ENCODE measurements at places on chromosomes 16 and 17. TPM values are rescaled to one million over a fixed set of nuclear protein-coding genes. Genes with fewer than 3 reads are reported as not detected.
A peak's percentile ranks its signal among the peaks of the same experiment; 100 is the strongest.

- no peak overlapping the region for H3K27ac ChIP-seq
- no peak for DNase-seq
- H3K4me3 ChIP-seq = no peak overlapping the region
- no peaks in the 10 kb centered on the region for H3K4me1 ChIP-seq
- no peaks in the 10 kb centered on the region for H3K36me3 ChIP-seq
These were observed 502.7 kb upstream of the PSMD7 start for GRCh38 chr16:73793871-73794437.

GRCh38 chr17:49132317-49132698 lies 261 bp upstream of the B4GALNT2 start:
- H3K36me3 ChIP-seq = no peaks in the 10 kb centered on the region
- H3K27me3 ChIP-seq = peaks cover 50% of the 10 kb centered on the region
- no peak for DNase-seq
- peaks cover 7% of the 10 kb centered on the region for H3K4me1 ChIP-seq
- peak overlapping the region; percentile 41 for H3K4me3 ChIP-seq

DNA sequence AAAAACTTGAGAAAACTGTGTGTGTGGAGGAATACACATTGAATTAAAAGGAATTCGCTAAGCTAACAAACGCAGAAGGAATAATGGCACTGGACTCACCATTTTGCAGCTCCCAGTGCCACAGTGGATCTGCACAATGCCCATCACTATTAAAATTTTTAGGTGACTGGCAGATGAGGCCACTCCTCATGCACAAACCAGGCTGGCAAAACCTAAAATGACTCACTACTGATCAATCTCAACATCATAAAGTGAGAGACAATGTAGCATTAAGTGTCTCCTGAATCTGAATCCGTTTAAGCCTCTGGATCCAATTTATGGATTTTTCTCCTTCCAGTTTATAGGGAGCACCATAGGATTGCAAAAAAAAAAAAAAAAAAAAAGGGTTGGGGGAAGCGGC lies 20.6 kb downstream of the MYH10 start:
- H3K4me3 ChIP-seq = no peak overlapping the region
- H3K27ac ChIP-seq = no peak overlapping the region
- no peaks in the 10 kb centered on the region for H3K36me3 ChIP-seq
- DNase-seq = no peak
- H3K27me3 ChIP-seq = peaks cover 4% of the 10 kb centered on the region

- H3K4me1 ChIP-seq = peaks cover 15% of the 10 kb centered on the region
- peaks cover 73% of the 10 kb centered on the region for H3K27me3 ChIP-seq
- DNase-seq = peak; percentile 72
- H3K4me3 ChIP-seq = peak within 1 kb of the TSS; percentile 61
- H3K36me3 ChIP-seq = no peaks in the 10 kb centered on the region
- H3K27ac ChIP-seq = no peak within 1 kb of the TSS
These were observed at the start of gene WNT3 for GRCh38 chr17:46818316-46818928. TSS of gene WNT3 (minus strand) at chr17:46818692. CDS start at chr17:46818597, 95 bp downstream.

GRCh38 chr16:86297866-86298757 lies 212.2 kb upstream of the FOXF1 start:
- no peak overlapping the region for H3K4me3 ChIP-seq
- H3K36me3 ChIP-seq = no peaks in the 10 kb centered on the region
- peaks cover 56% of the 10 kb centered on the region for H3K27me3 ChIP-seq
- DNase-seq = no peak
- no peaks in the 10 kb centered on the region for H3K4me1 ChIP-seq

GRCh38 chr17:76248013-76248782 lies 7.9 kb upstream of the RNF157 start:
- H3K27ac ChIP-seq = peak overlapping the region; percentile 21
- peaks cover 60% of the 10 kb centered on the region for H3K4me1 ChIP-seq
- H3K27me3 ChIP-seq = no peaks in the 10 kb centered on the region
- H3K4me3 ChIP-seq = no peak overlapping the region

- H3K27ac ChIP-seq = no peak overlapping the region
- H3K4me1 ChIP-seq = no peaks in the 10 kb centered on the region
- no peaks in the 10 kb centered on the region for H3K36me3 ChIP-seq
- no peak overlapping the region for H3K4me3 ChIP-seq
These were observed 358.2 kb upstream of the TNRC6C start for GRCh38 chr17:77600346-77600745.

DNA sequence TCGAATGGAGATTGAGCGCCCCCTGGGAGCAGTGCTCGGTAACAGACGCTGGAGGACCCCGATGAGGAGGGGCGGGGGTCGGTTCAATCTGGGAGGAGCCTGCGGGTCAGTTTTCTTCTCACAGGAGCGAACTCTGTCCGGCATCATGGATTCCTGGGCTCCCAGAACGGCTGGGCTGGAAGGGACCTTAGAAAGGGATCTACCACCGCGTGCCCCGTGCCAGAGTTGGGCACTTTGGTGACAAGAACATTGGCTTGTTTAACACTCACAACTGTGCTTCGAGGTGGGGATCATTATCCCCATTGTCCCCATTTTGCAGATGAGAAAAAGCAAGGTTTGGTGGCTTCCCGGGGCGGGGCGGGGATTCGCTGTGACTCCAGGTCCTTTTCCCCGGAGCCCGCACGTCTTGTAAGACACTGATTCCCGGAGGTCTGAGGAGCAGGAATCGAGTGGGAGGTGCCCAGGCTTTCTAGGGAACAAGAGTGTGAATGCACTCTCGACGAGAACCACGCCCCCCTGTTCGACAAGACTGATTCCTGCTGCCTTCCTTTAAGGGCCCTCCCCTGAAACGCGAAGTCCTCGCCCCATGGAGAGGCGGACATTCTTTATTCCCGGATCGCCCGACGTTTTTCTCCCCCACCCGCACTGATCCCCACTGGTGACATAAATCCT lies 1.5 kb upstream of the FBXL19 start:
- H3K4me1 ChIP-seq = peaks cover 7% of the 10 kb centered on the region
- no peaks in the 10 kb centered on the region for H3K27me3 ChIP-seq
- DNase-seq = peak; percentile 92
- H3K27ac ChIP-seq = peak overlapping the region; percentile 100
- H3K4me3 ChIP-seq = peak overlapping the region; percentile 99

- H3K36me3 ChIP-seq = no peaks in the 10 kb centered on the region
- DNase-seq = no peak
- H3K27me3 ChIP-seq = no peaks in the 10 kb centered on the region
- no peak overlapping the region for H3K4me3 ChIP-seq
- H3K27ac ChIP-seq = no peak overlapping the region
These were observed 109.6 kb downstream of the CNTNAP4 start for GRCh38 chr16:76386784-76387183.

DNA sequence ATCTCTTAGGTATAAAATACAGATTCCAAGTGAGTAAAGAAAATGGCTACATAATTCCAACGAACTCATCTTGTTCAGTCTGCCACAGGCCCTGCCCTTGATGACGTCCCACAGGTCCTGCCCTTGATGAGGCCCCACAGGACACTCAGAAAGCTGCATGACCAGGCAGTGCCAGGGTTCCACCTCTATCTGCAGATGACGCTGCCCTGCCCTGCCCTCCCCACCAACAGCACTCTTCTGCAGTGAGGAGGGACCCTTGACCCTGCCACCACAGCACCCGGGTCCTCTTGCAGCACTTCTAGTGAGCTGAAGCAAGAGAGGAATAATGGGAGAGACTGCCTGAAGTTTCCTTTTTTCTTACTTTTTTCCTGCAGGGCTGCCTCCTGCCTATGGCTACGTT lies 118.4 kb downstream of the VPS53 start:
- no peak overlapping the region for H3K4me3 ChIP-seq
- DNase-seq = no peak
- no peaks in the 10 kb centered on the region for H3K4me1 ChIP-seq
- H3K27me3 ChIP-seq = no peaks in the 10 kb centered on the region
- H3K27ac ChIP-seq = no peak overlapping the region

DNA sequence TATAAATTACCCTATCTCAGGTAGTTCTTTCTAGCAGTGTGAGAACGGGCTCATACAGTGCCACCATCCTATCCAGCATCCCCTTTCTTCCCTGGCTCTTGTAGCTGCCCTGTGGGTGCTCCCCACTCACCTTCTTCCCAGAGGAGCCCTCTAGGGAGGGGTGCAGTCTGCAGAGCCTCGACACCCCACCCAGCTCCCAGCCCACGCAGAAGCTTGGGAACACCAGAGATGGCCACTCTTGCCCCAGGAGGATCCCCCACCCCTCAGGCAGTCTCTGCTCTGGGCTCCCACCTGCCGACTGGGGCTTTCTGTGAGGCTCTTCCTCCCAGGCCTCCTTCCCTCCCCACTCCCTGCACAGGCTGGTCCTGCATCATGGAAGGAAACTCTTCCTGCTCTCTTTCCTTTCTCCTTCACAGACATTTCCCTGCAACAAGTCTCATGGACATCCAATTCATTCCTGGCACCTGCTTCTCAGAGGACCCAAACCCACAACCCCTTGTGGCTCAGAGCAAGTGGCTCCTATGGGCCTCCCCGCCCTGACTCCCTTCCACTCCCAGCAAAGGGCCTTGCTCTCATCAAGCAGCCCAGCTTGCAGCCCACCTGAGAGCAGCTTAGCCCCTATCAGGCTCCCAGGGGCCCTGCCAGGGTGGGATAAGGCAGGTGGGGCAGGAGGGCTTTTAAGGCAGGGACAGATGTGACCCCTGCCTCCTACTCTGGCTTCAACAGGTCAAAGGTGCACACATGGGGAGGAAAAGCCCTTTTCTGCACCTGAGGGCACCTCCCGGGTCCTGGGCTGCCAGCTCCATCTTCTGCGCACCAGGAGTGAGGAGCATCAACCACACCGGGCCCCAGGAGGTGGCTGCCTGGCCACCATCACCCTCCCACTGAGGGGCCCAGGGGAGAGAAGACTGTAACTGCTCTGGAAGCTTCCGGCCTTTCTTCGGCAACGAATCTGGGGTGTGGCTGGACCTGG lies 263.8 kb upstream of the TNRC6C start:
- H3K27me3 ChIP-seq = peaks cover 15% of the 10 kb centered on the region
- no peak overlapping the region for H3K4me3 ChIP-seq
- H3K36me3 ChIP-seq = no peaks in the 10 kb centered on the region
- no peak overlapping the region for H3K27ac ChIP-seq

GRCh38 chr17:63998721-63999679 lies 849 bp downstream of the PRR29 start:
- H3K4me3 ChIP-seq = peak overlapping the region; percentile 88
- no peaks in the 10 kb centered on the region for H3K36me3 ChIP-seq
- peaks cover 3% of the 10 kb centered on the region for H3K27me3 ChIP-seq
- no peak overlapping the region for H3K27ac ChIP-seq
- DNase-seq = peak; percentile 56

DNA sequence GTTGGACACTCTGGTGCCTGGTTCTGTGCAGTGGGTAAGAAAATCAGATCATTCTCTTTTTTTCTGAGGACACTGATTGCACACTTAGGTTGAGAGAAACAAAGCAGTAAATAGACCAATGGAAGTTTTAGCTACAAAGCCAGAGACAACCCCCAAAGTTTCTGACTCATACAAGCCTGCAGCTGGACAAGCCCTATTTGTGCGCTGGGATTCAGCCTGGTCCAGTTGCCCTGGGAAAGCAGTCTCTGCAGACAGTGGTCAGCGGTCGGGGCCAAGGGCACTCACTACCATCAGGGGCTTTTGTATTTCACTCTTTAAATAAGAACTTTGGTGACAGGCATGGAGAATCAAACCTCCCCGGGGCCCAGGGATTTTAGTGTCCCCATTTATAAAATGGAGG lies 6.0 kb upstream of the RHBDL3 start:
- no peak overlapping the region for H3K27ac ChIP-seq
- H3K4me3 ChIP-seq = no peak overlapping the region
- no peaks in the 10 kb centered on the region for H3K4me1 ChIP-seq
- no peaks in the 10 kb centered on the region for H3K36me3 ChIP-seq
- H3K27me3 ChIP-seq = peaks cover 24% of the 10 kb centered on the region
- DNase-seq = no peak

GRCh38 chr17:48001197-48001596 lies 30.3 kb downstream of the CDK5RAP3 start:
- no peak overlapping the region for H3K27ac ChIP-seq
- H3K4me3 ChIP-seq = no peak overlapping the region
- H3K4me1 ChIP-seq = peaks cover 7% of the 10 kb centered on the region
- no peak for DNase-seq

The PPY gene
- 0.90 TPM for total RNA-seq

GRCh38 chr17:42386777-42387657 lies 1.2 kb downstream of the STAT3 start:
- DNase-seq = no peak
- no peaks in the 10 kb centered on the region for H3K27me3 ChIP-seq
- H3K4me1 ChIP-seq = peaks cover 57% of the 10 kb centered on the region
- peaks cover 34% of the 10 kb centered on the region for H3K36me3 ChIP-seq

GRCh38 chr16:81486540-81487061 lies 42.0 kb downstream of the CMIP start:
- no peak overlapping the region for H3K4me3 ChIP-seq
- no peak for DNase-seq
- H3K4me1 ChIP-seq = no peaks in the 10 kb centered on the region
- no peak overlapping the region for H3K27ac ChIP-seq
- no peaks in the 10 kb centered on the region for H3K36me3 ChIP-seq

DNA sequence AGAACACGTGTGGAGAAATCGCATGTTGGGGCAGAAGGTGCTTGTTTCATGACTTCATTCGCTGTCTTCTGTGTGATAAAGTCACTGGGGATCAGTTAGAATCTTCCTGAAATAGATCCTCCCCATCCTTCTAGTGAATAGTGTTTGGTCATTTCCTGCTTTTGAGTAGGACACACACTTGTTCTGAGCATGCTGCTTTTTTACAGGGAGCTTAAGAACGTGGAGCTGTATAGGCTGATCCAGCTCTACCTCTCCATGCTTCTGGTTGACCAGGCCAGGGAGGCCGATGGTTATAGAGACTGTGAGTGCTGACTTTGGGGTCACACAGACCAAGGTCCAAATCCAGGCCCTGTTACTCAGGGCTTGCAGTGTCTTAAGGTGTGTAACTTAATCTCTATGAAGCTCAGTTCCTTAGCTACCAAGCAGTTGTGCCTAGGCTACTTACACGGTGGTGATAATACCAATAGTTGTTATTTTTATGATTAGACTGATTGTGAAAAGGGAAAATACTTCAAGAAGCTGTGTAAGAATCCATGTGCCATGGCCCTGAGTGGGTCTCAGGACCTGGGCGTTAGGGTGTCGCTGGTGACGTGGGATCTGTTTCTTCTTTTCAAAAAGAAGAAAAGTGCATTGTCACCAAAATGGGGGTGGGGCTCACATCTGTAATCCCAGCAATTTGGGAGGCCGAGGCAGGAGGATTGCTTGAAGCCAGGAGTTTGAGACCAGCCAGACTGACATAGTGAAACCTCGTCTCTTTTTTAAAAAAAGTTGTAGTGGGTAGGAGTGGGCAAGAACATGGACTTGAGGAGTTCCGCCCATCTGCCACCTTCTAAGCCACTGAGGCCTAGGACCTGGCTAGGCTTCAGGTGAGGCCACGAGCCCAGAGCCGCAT lies 64.1 kb upstream of the LGALS9 start:
- peaks cover 9% of the 10 kb centered on the region for H3K36me3 ChIP-seq
- H3K27ac ChIP-seq = peak overlapping the region; percentile 58
